Stimulated activated CD8-positive, alpha-beta memory T cell treated with anti-CD3 and anti-CD28 coated beads, Interleukin-4, amount 100 ng/mL, for 24 hours (primary cell): ENCODE measurements at places on chromosomes 1 and 21.

- no peak for DNase-seq
These were observed 7.7 kb downstream of the ARMH1 start for GRCh38 chr1:44681905-44682882.

GRCh38 chr1:174920093-174920492 lies 79.7 kb upstream of the CACYBP start:
- no peak for DNase-seq

GRCh38 chr21:44925378-44925755 lies 4.7 kb upstream of the ITGB2 start:
- no peak for DNase-seq

- DNase-seq = no peak
These were observed 52.3 kb downstream of the MAB21L3 start for GRCh38 chr1:116163533-116163932.

DNA sequence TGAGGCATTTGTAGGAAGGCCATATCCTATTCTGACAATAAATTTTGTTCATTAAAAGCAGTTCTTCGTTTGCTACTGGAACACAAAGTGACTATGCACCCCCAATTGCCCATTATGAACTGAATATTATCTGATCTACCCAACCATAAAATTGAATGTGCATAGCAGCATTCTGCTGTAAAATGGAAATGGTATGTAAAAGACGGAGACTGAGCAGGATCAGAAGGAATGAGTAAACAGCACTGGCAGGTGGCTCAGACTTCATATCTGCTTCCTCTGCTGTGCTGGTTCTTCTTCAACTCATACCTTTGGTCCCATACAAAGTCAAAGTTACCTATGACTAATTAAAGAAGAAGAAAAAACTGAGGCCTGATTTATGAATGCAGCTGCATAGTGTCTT lies 339.5 kb downstream of the PLA2G4A start:
- DNase-seq = no peak

- no peak for DNase-seq
These were observed 260.7 kb upstream of the BRINP3 start for GRCh38 chr1:190738317-190738716.

DNA sequence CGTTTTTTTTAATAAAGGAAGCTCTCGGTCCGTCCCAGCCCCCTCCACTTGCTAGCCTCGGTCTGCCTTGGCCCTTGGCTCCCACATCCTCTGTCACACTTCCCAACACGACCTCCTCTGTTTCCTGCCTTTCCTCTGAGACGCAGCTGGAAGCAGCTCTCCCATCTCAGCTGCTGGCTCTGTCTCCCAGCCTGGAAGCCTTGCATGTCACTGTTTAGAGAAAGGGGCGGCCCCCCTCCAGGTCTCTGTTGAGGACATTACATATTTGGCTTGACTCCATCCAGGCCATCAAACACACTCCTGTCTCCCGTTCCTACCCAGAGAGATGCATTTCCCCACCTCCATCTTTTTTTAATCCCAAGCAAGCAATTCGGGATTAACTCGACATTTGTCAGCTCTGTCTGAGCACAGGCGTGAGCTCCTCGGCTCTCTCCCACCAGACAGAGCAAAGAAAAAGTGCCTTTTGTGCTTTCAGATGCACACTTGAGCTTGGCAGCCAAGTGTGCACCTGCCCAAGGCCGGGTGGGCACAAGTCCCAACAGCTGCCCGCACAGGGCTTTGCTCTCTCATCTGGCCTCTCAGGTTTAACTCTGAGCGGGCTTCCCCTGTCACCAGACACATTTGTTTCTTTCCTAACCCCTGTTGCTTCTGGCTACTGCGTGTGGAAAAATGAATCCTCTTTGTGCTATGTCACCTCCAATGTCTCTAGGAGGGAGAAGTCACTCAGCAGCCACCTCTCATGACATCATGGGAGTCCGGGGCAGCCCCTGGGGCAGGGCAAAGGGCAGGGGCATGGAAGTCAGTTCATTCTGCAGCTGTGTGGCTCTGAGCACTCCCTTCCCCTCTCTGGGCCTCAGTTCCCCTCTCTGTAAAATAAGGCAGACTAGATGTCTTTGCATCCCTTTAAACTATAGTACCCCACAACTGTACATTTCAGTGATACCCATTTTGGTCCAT lies 108.3 kb downstream of the KCND3 start:
- DNase-seq = no peak

DNA sequence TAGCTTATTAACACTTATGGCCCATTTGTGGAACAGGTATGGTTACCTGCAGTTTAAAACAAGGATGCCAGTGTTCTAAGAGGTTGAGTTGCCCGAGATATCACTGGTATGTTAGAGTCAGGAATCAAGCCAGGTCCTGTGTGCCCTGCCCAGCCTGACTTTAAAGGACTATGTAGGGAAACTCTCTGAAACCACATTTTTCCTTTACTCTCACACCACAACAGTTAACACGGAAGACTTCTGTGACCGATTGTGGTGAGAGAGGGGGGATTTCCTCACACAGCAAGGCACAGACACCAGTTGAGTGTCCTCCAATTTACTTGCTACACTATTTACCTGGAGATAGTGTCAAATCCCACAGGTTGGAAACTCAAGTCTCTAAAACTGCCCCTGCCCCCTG lies 47.8 kb downstream of the UCK2 start:
- DNase-seq = no peak

GRCh38 chr1:52253421-52253820 lies 111.5 kb downstream of the ZFYVE9 start:
- DNase-seq = no peak

DNA sequence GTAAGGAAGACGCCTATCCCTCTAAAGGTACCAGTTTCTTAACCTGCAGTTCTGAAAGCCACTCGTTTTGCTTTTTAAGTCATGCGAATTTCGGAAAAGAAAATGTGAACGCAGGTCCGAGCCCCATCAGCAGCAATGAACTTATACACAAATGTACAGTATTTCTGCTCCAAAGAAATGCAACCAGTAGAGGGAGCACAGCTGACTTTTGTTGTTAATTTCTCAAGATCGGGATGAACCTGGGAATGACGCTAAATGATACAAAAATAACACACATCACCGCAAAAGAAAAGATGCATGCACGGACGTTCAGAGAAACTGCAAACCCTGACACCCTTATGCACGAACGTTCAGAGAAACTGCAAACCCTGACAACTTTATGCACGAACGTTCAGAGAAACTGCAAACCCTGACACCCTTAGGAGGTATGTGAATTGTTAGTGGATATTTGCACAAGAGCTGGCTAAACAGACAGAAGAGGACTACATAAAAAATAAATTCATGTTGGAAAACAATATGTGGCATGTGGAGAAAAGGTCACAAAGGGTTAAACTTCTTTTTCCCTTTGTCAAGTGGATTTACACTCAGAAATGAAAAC lies 3.5 kb upstream of the TIAM1 start:
- no peak for DNase-seq

DNA sequence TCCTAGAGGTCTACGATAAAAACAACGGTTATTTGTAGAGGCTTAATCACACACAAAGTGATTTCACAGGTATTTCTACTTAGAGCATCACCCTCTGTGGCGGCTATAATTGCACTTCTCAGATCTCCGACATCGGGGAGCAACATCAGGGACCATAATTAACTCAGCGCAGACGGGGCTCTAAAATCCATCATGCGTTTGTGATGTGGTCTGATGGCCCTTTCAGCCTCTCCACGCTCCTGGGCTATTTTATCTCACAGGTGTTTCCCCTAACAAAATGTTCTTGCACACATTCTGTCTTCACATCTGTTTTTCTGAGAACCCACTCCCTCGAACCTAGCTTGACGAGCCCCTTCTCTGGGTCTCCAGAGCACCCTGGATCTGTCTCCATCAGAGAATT lies 146.3 kb upstream of the DUSP10 start:
- DNase-seq = no peak

- DNase-seq = no peak
These were observed 1518.9 kb upstream of the B3GALT2 start for GRCh38 chr1:194705123-194705854.

DNA sequence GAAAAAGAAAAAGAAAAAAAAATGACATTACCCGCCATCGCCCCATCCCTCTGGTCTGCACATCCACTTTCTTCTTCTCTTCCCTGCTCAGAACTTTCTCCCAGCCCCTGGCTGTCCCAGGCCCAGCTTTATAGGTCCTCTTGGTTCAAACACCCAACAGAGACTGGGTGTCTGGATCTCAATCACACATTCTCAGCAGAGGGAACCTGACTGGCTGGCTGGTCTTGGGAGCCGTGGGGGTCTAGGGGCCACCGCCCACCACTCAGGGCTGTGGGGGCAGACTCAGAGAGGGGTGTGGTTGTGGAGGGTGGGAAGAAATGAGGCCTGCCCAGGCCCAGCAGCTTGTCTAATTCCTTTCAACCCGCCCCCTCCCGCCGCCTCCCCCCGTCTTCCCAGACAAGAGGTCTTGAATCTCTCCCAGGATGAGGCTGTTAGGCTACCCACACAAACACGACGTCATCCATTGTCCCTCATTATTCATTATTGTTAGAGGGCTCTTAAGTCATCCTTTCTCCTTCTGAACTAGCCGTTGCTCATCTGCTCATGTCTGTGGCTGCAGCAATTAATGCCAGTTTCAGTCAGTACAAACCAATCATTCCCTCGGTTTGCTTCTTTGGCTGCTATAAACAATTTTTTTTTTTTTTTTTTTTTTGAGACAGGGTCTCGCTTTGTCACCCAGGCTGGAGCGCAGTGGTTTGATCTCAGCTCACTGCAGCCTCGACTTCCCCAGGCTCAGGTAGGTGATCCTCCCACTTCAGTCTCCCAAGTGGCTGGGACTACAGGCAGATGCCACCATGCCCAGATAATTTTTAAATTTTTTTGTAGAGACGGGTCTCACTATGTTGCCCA lies 40.6 kb upstream of the CLIC4 start:
- DNase-seq = no peak

- DNase-seq = no peak
These were observed 2.2 kb downstream of the NEGR1 start for GRCh38 chr1:72280131-72280530.

DNA sequence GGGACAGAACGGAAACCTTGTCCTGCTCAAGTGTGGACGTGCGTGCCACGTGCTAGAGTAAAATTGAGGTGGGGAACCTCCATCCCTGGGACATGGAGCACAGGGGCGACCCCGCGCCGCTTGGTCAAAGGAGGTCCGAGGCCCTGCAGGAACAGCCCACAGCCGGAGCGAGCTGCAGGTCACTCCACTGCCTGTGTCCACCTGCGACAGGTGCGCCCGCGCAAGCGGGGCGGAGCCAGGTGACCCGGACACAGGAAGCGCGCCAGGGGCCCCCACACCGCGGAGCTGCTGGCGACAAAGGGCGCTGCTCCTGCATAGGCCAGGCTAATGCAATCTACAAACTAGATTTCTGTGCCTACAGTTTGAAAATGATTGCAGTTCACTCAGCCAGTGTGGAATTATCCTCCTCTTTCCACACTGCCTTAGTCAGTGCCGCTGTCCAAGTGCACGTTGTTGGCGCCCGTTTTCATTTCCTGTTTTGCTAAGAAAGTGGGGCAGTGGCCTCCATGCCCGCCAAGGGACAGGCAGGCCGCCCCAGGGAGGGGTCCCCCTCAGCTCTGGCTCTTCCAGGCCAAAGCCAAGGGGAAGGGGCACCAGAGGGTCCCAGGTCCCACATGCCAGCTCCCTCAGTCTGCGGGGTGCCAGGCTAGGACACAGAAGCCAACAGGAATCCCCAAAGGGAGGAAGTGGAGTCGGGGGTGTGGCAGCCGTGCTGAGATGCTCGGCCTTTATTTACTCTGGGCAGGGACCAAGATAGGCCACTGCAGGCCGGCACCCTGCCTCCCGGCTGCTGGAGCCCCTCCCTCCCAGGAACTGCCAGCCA lies 4.3 kb upstream of the NADK start:
- DNase-seq = no peak

GRCh38 chr1:153364766-153365666 lies 7.4 kb downstream of the S100A9 start:
- DNase-seq = no peak

DNA sequence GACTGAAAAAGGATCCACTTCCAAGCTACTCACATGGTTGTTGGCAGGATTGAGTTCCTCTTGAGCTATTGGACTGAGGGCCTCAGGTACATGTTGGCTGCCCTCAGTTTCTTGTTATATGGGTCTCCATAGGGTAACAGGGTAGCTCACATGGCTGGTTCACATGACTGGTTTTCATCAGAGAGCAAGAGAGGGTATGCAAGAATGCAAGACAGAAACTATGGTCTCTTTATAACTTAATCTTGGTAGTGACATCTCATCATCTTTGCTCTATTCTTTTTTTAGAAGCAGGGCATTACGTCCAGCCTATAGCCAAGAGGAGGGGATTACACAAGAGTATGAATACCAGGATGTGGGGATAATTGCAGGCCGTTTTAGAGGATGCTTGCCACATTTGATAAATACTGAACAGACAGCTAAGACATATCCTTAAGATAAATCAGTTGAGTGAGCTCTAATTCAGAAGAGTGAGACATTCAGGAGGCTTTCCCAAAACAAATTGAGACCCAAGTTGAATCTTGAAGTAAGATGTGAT lies 100.2 kb downstream of the HMCN1 start:
- no peak for DNase-seq

GRCh38 chr1:33149453-33150190 lies 32.2 kb downstream of the TRIM62 start:
- DNase-seq = no peak

GRCh38 chr1:165828669-165829329 lies 1.4 kb downstream of the UCK2 start:
- DNase-seq = no peak

GRCh38 chr1:180614730-180615129 lies 17.1 kb upstream of the XPR1 start:
- DNase-seq = no peak

DNA sequence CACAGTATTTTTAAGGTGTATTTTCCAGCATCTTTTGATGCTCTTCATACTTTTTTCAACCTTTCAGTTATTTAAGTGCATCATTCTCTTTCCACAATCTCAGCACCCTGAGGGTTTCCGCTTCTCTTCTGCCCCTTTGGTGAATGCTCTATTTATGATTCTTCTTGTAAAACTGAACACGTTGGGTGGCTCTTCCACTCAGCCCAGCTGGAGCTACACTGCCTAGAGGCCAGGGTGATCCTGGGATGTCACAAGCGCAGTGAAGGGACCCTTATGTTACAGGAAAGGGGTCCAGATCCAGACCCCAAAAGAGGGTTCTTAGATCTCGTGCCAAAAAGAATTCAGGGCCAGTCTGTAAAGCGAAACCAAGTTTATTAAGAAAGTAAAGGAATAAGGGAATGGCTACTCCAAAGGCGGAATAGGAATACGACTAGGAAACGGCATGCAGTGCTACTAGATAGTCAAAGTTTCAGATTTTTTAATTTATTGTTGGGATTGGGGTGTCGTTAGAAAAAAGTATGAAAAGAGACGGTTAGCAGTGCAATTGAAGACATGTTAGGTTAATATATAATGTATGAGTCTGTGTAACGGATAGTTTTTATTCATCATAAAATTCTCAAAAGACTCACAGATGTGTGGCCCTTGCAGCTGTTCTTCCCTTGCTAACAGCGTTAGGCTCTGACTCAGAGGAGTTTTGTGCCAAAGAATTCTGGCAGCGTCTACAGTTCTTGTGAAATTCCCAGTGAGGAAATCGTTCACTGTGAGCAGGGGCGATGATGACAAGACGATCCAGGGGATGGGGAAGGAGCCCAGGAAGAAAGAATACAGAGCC lies 14.4 kb upstream of the ERVH48-1 start:
- no peak for DNase-seq

GRCh38 chr1:198809247-198809646 lies 170.4 kb downstream of the PTPRC start:
- no peak for DNase-seq
